ENCODE measurements at places on chromosomes 16 and 17.

GRCh38 chr17:39697961-39698360 lies 1.9 kb upstream of the ERBB2 start:
- DNase-seq: no peak

- DNase-seq: no peak
Observed at GRCh38 chr17:74868251-74868907, 4.4 kb downstream of the FDXR start.

DNA sequence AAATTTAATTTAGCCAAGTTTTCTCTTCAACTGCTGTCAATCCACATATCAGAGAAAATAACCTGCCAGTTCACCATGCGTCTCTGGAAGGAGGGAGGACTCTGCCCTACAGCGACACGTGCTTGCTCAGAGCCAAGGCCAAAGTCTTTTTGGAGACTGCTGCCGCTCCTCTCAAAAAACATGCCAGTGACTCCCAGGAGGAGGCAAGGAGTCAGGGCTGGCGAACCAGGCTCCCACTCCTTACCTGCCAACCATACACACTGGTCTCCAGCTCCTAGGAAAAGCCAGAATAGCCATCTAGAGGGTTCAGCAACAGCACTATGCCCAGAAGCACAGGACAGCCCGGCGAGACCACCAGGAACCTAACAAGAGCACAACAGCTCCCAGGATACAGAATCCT lies 73.0 kb downstream of the ANKRD11 start:
- DNase-seq: no peak

DNA sequence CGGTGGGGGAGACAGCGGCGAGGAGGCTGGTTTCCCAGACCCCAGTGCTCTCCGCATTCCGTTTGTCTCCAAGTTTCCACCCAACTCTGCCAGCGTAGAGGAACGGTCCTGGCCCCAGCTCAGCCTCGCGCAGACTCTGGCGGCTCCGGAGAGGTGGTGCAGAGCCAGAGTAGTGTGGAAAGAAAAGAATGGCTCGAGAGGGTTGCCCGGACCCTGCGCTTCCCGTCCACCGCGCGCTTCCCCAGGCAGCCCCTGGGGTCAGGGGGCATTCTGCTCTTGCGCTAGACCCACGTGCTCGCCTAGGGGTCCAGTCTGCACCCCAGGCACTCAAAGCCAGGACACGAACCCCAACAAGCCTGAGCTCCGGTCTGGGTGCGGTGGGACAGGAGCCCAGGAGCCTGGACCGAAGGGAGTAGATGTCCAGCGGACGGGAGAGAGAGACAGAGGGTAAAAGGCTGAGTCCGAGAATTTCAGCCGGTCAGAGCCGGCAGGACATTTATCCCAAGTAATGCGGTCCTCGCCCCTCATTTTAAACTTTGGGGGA lies 3.8 kb downstream of the PMP22 start:
- peak; percentile 53 for DNase-seq

- no peak for DNase-seq
Observed at GRCh38 chr16:53805113-53805512, 101.2 kb downstream of the FTO start.

DNA sequence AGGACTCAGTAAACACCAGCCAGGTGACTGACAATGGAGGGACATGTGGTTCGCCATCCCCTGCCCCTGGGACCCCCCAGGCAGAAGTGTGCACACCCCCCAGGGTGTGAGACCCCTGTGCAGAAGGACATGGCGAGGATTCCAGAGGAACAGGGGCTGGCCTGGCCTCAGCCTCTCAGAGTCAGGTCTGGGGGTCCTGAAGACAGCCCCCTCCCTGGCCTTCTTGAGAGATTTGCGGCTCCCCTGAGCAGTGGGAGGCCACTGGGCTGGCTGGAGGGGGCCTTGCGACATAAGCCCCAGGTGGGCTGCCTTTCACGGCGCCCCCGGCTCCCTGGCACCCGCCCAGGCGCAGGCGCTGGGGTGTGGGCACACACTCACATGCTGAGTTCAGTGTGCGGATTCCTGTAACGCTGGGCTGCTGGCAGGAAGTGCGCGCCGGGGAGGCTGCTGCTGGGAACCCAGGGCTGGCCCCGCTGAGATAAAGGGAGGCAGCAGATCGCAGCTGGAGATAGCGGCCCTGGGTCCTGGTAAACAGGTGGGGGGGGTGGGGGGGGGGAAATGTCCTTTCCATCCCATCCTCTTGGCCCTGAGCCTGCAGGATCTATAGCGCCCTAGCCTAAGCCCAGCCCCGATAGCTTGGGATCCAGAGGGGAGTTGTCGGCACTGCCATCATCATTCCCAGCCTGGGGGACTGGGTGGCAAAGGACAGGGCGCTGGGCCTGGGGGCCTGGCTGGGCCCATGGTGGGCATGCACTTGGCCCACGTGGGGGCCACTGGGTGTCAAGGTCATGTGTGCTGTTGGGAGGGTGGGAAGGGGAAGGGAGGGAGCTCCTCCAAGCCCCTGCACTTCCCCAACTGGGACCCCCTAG lies 27.1 kb downstream of the TMEM235 start:
- DNase-seq: no peak

GRCh38 chr16:23146877-23147601 lies 2.2 kb downstream of the USP31 start:
- no peak for DNase-seq

DNA sequence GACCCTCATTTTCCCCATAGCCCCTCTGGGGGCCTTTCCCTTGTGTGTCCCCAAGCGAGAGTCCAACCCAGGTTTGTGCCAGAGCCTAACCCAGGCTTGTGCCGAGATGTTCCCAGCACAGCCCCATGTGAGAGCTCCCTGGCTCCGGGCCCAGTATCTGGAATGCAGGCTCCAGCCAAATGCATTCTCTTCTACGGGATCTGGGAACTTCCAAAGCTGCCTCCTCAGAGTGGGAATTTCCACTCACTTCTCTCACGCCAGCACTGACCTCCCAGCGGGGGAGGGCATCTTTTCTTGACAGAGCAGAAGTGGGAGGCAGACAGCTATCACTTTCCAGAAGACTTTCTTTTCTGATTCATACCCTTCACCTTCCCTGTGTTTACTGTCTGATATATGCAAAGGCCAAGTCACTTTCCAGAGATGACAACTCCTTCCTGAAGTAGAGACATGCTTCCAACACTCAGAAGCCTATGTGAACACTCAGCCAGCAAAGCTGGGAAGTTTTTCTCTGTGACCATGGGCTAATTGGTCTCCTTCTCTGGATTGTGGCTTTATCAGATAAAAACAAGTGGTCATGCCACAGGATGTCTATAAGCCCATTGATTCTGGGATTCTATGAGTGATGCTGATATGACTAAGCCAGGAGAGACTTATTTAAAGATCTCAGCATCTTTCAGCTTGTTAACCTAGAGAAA lies 2.5 kb upstream of the CCL2 start:
- DNase-seq: peak; percentile 73

- DNase-seq: no peak
Observed at GRCh38 chr16:62462971-62463370, 426.7 kb upstream of the CDH8 start.

DNA sequence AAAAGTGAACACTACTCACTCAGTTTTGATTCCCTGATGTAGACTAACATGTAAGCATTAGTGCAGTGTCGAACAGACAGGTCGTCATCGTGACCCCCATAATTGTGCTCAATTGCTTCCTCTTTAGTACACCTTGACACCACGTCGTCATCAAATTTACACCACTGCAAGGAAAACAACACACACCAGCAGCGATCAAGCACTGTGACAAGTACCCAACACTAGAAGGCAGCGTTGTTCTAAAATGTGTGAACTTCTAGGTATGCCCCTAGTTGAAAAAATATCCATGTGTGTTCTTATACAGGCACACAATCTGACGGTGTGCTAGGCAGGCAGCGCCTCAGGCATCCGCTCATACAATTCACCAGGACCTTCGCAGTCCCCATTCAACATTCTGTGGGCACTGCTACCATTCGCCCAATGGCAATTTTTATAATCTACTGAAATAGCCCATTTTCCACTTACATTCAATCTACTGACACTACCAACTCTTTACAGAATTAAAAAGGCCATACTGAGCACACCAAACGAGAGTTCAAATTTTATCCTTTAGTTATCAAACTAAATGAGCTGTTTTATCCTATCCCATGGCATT lies 23.1 kb downstream of the LITAFD start:
- peak; percentile 58 for DNase-seq

All from foreskin fibroblast (primary cell).